ENCODE measurements at places on chromosomes 16 and 17.

- no peak for DNase-seq
Measured at GRCh38 chr17:76445697-76446448, 7.1 kb downstream of the UBE2O start.

GRCh38 chr16:79209308-79209707 lies 391.2 kb downstream of the MAF start:
- DNase-seq: no peak

GRCh38 chr16:64240586-64240985 lies 881.3 kb downstream of the CDH11 start:
- no peak for DNase-seq

DNA sequence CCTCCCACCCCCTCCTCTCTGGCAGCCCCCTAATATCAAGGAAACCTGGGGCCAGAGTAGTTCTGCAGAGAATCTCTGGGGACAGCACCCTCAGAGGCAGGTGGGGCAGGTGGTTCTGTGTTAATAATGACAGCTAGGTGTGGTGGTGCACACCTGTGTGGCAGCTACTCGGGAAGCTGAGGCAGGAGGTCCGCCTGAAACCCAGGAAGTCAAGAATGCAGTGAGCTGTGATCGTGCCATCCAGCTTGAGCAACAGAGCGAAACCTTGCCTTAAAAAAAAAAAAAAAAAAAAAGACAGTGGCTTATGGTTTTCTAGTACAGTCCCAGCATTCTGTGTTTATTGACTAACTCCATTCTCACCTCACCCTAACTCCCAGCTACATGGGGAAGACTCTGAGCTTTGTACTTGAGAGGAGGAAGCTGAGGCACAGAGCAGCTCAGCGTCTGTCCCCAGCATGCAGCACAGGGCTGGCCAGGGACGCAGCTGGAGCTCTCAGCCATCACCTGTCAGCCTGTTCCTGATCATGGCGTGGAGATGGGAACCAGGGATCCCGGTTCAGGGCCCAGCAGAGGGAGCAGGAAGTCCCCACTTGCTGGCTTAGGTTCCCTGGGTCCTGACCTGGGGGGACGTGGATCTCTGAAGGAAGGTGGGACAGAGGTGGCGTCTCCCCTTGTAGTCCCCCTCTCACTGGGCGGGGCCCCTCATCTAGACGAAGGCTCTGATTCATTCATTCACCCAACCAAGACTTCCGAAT lies 6.1 kb downstream of the DBNDD1 start:
- no peak for DNase-seq

GRCh38 chr16:31390504-31391041 lies 2.6 kb upstream of the ITGAD start:
- DNase-seq: no peak

GRCh38 chr16:50474138-50474537 lies 74.1 kb upstream of the NKD1 start:
- no peak for DNase-seq

- DNase-seq: no peak
Measured at GRCh38 chr17:59353106-59353854, 21.8 kb downstream of the YPEL2 start.

GRCh38 chr16:4205971-4206370 lies 35.9 kb downstream of the SRL start:
- DNase-seq: no peak

DNA sequence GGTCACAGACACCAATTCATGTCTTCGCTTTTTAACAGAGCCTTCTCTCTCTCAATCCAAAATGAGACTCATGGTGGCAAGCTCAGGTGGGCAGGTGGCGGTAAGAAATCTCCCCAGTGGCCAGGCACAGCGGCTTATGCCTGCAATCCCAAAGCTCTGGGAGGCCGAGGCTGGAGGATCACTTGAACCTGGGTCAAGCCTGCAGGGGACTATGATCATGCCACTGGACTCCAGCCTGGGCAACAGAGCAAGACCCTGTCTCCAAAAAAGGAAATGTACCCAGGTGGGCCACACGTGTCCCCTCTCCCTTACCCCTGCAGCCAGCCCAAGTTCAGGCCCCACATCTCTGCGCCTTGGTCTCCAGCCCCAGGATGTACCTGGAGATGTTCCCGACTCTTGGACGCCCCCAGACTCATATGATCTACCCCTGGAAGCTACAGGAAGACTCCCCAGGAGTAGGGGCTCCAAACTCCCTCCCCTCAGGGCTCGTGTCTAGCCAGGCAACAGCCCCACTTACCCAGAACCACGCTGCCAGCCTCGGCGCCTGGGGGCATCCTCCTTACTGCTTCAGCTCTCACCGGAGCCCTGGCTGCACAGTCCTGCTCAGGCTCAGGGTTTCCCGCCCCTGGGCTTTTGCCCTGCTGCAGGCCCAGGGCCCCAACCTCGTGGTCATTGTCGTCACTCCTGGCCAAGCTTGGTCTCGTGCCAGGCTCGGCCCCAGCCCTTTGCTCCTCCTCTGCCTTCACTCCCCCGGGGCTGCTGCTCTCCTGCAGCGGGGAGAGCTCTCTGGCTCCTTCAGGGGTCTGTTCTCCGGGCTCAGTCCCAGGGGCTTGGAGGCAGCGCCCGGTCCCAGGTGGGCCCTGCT lies 16.2 kb downstream of the MYLK3 start:
- no peak for DNase-seq

DNA sequence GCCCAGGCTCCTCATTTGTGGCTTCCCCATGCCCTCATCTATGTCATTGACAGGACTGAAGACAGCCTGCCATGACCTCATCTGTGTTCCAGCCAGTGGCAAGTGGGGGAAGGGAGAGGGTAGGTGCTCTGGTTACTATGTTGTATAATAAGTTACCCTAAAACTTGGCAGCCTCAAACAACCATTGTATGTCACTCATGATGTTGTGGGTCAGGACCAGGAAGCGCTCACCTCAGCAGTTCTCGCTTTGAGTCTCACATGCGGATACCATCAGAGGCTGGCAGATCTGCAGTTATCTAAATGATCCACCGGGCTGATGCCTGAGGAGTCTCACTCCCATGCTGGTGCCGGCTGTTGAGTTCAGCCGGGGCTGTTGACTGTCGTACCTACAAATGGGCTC lies 89.0 kb upstream of the TMEM97 start:
- no peak for DNase-seq

GRCh38 chr17:45073414-45074070 lies 12.4 kb downstream of the NMT1 start:
- DNase-seq: peak; percentile 25

- DNase-seq: peak; percentile 87
Measured at GRCh38 chr17:15944759-15945526, at the start of gene ADORA2B. ADORA2B (plus strand) TSS chr17:15945130; CDS start chr17:15945249, 119 bp downstream.

- DNase-seq: no peak
Measured at GRCh38 chr16:12111223-12111622, 134.7 kb downstream of the SNX29 start.

DNA sequence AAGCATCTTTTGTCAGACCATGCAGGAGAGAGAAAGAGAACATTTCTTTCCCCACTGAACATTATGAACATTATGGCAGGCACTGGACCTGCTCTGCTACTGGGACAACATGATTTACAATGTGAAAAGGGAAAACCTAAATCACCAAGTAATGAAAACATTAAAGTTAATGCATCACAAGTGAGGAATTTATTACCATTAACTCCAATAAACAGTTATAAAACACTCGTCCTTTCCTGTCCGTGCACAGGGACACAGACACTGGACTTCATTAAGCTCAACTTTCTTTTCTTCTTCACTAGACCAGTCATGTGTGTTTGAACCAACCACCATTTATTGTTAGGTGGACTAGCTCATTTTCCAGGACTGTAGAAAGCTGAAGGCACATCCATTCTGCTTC lies 95.4 kb downstream of the SNX11 start:
- no peak for DNase-seq

DNA sequence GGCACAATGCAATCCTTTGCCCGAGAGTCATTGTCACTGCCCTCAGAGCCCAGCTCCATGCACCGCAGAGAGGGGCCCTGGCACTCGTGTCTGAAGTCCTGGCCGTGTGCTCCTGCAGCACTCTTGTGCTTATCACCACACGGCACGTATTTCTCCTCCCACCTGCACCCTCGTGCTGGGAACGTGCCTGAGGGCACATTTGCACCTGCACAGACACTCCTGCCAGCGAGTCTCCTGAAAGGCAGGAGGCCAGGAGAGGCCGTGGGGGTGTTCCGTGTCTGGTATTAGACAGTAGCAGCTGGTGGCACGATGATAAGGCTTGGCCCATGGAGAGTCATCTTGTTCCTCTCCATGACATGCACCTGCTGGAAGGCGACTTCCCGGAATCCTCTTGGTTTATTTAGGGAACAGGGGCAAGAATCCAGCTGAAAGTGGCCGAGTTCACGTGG lies 3.4 kb upstream of the ACSF3 start:
- DNase-seq: no peak

- no peak for DNase-seq
Measured at GRCh38 chr17:40480501-40481003, 20.9 kb downstream of the TNS4 start.

DNA sequence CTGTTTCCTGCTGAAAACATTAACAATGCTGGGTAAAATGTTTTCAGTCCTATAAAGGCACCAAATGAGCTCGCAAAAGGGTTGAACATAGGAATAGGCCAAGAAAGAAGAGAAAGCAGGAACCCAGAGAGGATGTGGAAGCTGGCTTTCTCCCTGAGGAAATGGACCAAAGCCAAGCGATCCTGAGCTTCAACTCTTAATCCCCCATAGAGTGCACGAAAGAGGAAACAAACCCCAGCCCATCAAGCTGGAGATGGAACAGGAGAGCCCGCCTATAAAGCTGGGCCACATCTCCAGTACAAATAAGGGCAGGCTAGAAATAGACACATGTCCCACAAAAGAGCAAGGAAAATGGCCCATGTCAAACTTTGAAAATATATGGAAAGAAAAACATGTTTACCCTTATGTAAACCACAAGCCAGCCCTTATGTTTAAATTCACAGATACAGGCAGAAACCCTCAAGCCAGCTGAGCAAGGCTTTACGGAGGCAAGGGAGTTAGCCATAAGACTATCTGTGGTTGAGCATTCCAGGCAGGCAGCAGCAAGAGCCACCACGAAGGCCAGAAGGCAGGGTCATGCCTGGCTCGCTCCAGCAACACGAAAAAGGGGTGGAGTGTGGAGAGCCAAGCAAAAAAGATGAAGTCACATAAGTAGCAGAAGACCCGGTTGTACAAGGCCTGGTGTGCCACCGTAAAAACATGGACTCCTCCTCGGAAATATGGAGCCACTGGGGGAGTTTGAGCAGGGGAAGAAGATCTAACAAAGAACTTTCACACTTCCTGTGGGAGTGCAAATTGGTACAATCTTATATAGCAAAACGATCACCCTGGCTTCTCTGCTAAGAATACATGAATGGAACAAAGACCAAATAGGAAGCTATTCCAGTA lies 27.8 kb downstream of the COPRS start:
- no peak for DNase-seq

DNA sequence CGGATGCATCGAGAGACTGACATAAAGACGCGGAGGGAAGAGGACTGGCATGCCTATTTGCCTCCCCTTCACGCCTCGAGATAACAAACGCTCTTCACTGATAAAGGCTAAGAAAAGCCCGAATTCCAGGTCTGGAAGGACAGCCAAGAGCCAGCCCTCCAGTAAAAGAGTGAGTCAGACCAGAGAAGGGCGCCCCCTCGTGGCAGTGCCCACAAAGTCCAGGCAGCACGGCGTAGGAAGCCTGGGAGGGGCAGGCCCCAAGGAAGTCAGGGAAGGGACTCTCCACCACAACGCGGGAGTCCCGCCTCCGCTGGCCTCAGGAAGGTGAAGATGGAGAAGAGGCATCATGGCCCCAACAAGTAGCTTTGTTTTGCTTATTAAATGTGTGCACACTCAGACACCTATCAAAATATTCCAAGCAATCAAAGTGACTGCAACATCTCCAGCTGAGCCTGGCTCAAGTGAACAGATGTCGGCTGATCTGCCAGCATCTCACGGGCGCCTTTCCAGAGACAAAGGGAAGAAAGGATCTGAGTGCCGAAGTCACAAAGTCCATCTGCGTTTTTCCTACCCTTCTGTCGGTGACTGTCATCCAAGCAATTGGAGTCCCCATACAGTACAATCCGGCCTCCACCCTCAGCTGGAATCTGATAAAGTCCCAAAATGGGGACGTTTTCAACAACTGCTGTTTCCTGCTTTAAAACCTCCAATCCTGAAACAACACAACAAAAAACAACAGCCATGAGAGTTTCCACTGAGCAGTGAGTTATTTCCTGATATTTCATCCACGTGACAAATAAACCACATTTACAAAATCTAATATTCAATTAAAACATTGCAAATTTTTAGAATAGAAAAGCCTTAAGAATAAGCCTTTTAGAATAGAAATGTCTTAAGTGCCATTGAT lies 20.4 kb upstream of the SLC38A8 start:
- peak; percentile 96 for DNase-seq

- DNase-seq: no peak
Measured at GRCh38 chr16:28522792-28523191, 16.0 kb downstream of the NUPR1 start.

DNA sequence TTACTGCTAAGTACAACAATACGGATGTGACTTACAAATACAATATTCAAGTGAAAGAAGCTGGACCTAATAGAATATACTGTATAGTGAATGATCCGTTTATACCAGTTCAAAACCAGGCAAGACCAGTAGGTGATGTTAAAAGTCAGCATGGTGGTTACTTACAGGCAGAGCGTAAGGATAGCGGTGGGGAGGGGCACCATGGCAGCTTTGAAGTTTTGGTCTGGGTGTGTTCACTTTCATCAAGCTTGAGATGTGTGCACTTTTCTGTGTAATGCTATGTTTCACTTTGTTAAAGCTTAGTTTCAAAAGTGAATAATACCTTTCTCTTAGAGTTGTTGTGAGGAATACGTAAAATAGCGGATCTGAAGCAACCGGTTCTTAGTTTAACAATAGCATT lies 16.5 kb upstream of the SLC35G3 start:
- DNase-seq: no peak

DNA sequence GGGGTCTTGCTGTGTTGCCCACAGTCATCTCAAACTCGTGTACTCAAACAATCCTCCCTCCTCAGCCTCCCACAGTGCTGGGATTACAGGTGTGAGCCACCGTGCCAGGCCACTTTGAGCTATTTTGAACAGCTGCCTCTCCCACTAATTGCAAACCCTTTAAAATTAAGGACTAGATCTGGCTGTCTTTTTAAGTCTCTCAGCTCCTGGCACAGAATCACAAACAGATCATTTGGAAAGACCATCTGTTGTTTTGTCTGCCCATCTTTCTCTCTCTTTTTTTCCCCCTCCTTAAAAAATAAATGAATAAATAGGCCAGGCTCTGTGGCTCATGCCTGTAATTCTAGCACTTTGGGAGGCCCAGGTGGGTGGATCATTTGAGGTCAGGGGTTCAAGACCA lies 10.9 kb upstream of the STAT3 start:
- DNase-seq: peak; percentile 94

GRCh38 chr16:87604634-87605111 lies 2.4 kb downstream of the JPH3 start:
- DNase-seq: peak; percentile 51

- no peak for DNase-seq
Measured at GRCh38 chr17:8210761-8211458, 535 bp upstream of the AURKB start.

- no peak for DNase-seq
Measured at GRCh38 chr16:10970065-10970464, 25.7 kb downstream of the CLEC16A start.
